Aorta (tissue), 5 donors: ENCODE measurements at places on chromosomes 6 and 20. TPM values are rescaled to one million over a fixed set of nuclear protein-coding genes. Genes with fewer than 3 reads are reported as not detected.

DNA sequence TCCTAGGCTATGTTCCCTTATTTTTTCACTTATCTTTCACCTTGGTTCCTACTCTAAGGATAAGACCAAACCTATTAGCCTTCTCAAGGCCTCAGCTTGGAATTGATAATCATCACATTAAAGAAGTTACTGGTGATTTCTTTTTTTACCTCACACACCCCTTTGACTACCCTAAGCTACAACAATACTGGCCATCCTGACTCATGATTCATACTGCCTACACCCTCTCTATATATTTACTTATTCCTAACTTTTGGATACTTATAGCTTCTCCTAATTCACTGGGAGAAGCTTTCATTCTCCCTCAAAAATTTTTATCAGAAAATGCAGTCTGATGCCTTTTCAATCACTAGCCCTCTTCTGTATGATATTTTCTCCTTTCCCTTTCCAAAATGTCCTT lies 256.1 kb downstream of the TBX18 start:
- DNase-seq = no peak

- DNase-seq = no peak
Observed at GRCh38 chr6:6870921-6871320, 236.8 kb upstream of the RREB1 start.

Gene FAM209B
- 0.92 TPM for polyA plus RNA-seq

Gene GCNT2
- 3.9 TPM for polyA plus RNA-seq

DNA sequence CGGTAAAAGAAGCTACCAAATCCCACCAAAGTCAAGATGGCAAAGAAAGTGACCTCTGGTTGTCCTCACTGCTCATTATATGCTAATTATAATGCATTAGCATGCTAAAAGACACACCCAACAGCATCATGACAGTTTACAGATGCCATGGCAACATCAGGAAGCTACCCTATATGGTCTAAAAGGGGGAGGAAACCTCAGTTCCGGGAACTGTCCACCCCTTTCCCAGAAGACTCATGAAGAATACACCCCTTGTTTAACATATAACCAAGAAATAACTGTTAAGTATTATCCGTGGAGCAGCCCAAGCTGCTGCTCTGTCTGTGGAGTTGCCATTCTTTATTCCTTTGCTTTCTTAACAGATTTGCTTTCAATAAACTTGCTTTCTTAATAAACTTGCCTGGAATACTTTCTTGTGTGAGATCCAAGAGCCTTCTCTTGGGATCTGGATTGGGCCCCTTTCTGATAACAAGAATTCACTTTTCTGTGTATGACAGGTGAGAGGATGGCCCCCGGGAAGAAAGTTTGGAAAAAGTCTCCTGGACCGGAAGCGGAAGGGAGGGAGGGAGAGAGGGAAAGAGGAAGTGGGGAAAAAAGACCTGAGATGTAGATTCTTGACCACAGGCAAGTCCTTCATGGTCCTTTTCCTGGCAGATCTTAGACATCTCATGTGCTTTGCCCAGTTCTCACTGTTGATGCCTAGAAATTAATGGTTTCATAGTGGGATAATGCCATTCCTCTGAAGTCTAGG lies 146.7 kb upstream of the ID4 start:
- DNase-seq = no peak

DNA sequence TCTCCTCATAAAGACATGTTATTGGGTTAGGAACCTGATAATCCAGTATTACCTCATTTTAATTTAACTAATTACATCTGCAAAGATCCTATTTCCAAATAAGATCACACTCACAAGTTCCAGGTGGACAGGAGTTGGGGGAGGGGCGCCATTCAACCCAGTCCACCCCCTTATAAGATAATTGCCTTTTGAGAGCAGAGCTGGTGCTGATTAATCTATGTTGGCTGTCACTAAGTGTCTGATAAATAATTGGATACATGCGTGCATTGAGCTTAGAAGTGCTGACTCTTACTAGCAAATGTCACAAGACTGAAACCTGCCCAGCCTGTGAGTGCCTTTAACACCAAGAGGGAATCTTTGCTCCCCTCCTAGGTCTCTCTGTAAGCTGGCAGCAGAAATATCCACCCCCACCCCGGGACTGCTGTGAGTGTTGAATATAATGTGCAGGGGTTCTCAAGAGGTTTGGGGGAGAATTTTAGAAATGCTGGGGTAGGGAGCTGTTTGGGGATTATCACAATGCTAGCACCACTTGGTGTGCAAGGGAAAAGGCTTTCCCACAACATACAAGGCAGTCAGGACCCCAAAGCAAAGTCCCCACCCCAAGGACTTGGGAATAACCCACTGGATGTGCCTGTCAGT lies 87.5 kb downstream of the ANKRD60 start:
- no peak for DNase-seq

GRCh38 chr20:12171923-12172524 lies 254.3 kb downstream of the BTBD3 start:
- DNase-seq = no peak

GRCh38 chr6:133951881-133952814 lies 876 bp upstream of the TBPL1 start:
- peak; percentile 78 for DNase-seq

DNA sequence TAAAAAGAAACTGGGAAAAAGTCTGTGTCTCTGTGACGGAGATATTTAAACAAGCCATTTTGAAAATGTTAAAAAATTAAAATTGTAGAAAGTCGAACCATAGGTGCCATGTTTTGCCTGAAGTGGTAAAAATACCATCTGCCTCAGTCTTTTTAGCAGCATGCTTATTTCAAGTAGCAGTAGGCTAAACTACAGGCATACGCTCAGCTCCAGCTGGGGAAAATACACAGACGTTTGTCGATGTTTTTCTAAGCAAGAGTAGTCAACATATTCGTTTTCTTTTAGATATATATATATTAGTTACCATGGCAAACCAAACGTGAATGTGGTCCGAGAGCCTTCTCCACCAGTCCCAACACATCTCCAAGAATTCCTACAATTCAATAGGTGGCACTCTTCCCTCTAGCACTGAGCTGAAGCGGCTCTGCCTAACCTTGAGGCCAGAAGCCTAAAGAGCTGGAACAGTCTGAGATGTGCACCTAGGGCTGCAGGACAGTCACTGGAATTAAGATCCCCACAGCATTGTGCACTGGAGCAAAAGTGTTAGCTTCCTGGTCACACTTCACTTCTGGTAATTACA lies 70.2 kb upstream of the BEND3 start:
- DNase-seq = no peak

GRCh38 chr6:88361298-88361697 lies 195.2 kb upstream of the CNR1 start:
- no peak for DNase-seq

Gene TAGAP
- 2.5 TPM for polyA plus RNA-seq

GRCh38 chr6:105374010-105374420 lies 28.9 kb downstream of the PREP start:
- no peak for DNase-seq

Gene TMEM74B
- polyA plus RNA-seq = not detected

- DNase-seq = peak; percentile 6
Observed at GRCh38 chr20:62924442-62925075, 1.7 kb downstream of the DIDO1 start.

- DNase-seq = no peak
Observed at GRCh38 chr6:50817646-50817950, 1.1 kb upstream of the TFAP2B start.

- DNase-seq = peak; percentile 67
Observed at GRCh38 chr20:61761453-61762166, 304.1 kb downstream of the TAF4 start.

- peak; percentile 44 for DNase-seq
Observed at GRCh38 chr6:7260291-7261031, 52.5 kb downstream of the SSR1 start.

- DNase-seq = peak; percentile 45
Observed at GRCh38 chr20:23116311-23117089, 30.4 kb upstream of the CD93 start.

Gene FLRT3
- 0.23 TPM for polyA plus RNA-seq
